ENCODE measurements at places on chromosomes 5 and 9.
A peak's percentile ranks its signal among the peaks of the same experiment; 100 is the strongest.

- DNase-seq: no peak
Observed at GRCh38 chr5:14040542-14040941, 96.1 kb upstream of the DNAH5 start.

DNA sequence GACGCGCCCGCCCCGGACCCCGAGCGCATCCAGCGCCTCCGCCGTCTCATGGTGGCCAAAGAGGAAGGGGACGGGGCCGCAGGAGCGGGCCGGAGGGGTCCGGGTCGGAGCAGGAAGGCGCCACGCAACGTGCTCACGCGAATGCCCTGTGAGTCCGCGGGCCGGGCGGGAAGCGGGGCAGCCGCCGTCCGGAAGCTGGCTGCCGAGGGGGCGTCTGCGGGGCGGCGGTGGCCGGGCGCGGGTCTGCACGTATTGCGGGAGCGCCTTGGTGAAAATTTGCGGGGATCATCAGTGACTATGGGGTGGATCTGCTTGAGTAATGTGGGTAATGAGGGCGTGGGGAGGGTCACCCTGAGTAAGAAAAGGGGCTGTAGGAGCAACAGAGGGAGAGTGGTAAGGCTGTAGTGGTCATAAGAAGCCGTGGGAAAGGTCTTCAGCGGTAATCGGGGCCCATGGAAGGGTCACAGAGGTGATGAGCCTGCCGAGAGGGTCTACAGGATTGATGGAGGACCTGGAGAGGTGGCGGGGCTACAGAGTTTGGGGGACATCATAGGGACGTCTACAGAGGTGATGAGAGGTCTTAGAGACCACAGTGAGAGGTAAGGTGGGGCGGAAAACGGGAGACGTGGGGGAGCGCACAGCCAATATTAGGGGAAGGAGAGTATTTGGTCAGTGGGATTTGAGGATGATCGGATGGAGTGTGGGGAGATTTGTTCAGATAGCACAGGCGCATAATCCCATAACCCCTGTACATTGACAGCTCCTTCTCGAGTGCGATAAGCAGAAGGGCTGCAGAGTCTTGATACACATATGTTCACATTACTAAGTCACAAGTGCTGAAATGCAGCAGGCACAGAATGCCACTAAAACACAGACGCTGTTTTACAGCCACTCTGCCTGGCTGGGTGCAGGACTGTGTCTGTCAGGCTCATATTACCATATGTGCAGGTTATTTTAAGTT is 819 bp downstream of the LSM11 start:
- DNase-seq: no peak

GRCh38 chr9:87676976-87677775 is 48.7 kb upstream of the CTSL start:
- no peak for DNase-seq

- DNase-seq: no peak
Observed at GRCh38 chr9:89372230-89372816, 54.0 kb downstream of the SECISBP2 start.

GRCh38 chr5:154829589-154830218 is 20.7 kb downstream of the FAXDC2 start:
- DNase-seq: no peak

GRCh38 chr5:150582241-150583109 is 58.0 kb upstream of the SYNPO start:
- peak; percentile 68 for DNase-seq

GRCh38 chr9:113492343-113493202 is 29.0 kb downstream of the RGS3 start:
- DNase-seq: no peak

- DNase-seq: no peak
Observed at GRCh38 chr5:178545176-178545575, 45.0 kb downstream of the COL23A1 start.

GRCh38 chr5:139652788-139653241 is 4.7 kb downstream of the CXXC5 start:
- no peak for DNase-seq

DNA sequence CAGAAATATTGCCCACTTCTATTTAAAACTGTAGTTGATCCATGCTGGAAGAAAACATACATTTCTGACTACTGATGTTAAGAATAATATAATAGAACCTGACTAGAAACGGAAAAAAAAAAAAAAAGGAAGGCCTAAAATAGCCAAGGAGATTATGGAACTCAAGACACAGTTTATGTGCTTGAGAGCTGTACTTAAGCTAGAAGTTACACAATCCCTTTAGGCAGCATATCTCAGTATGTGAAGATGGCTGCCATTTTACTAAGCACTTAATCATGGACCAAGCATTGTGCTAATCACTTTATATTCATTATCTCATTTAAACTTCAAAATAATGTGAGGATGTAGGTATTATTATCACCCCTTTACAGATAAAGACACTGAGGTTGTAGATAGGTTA is 73.0 kb upstream of the NR4A3 start:
- no peak for DNase-seq

DNA sequence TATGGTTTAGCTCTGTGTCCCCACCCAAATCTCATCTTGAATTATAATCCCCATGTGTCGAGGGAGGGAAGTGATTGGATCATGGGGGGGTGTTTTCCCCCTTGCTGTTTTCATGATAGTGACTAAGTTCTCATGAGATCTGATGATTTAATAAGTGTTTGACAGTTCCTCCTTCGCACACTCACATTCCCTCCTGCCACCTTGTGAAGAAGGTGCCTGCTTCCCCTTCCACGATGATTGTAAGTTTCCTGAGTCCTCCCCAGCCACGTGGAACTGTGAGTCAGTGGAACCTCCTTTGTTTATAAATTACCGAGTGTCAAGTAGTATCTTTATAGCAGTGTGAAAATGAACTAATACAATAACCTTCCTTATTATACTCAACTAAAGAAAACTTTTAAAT is 24.3 kb upstream of the TEX10 start:
- no peak for DNase-seq

- DNase-seq: no peak
Observed at GRCh38 chr5:42513246-42513645, 90.0 kb downstream of the GHR start.

DNA sequence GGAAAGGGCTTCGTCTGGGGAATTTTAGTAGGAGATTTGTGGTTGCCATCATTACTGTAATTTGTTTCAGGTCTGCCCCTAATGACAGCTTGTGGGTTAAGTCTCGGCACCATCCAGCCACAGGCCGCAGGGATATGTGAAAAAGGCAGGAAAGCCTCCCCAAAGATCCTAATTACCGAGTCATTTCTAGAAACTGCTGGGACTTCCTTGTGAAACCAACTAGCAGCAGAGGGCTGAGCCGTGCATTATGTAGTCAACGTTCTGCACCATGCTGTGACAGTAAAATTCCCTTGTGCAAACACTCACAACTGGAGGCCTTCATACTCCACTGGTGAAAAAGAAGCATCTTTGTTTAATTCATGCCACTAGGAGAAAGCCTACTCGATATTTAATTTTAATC is 230.3 kb downstream of the MPDZ start:
- DNase-seq: no peak

All from left renal cortex interstitium (tissue), 4 donors.